ENCODE measurements at places on chromosomes 12 and 14. TPM values are rescaled to one million over a fixed set of nuclear protein-coding genes. Genes with fewer than 3 reads are reported as not detected.
A peak's percentile ranks its signal among the peaks of the same experiment; 100 is the strongest.

GRCh38 chr12:128818065-128819022 is 5.4 kb downstream of the SLC15A4 start:
- DNase-seq, result no peak
- peaks cover 80% of the 10 kb centered on the region for H3K4me1 ChIP-seq
- H3K36me3 ChIP-seq, result peaks cover 13% of the 10 kb centered on the region
- H3K27ac ChIP-seq, result peak overlapping the region; percentile 96
- peak overlapping the region; percentile 47 for H3K4me3 ChIP-seq

DNA sequence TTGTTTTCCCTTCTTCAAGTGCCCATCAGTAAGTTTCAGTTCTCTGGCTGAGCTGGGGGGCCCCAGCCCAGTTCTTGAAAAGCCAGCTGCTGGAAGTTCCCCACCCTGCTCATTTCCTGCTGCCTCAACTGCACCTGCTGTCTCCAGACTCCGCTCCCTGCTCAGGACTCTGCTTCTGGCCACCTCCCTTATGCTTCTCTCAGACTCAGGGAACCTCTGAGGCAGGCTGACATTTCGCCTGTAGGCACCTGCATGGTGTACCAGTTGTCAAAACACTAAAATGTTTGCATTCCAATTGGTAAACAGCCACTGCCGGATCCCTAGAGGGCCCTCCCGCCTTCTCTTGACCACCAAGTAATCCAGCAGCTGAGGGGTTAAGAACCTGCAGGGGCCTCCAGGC is 136.5 kb upstream of the VRK1 start:
- H3K4me1 ChIP-seq, result no peaks in the 10 kb centered on the region
- H3K4me3 ChIP-seq, result no peak overlapping the region
- no peak overlapping the region for H3K27ac ChIP-seq
- H3K36me3 ChIP-seq, result no peaks in the 10 kb centered on the region

DNA sequence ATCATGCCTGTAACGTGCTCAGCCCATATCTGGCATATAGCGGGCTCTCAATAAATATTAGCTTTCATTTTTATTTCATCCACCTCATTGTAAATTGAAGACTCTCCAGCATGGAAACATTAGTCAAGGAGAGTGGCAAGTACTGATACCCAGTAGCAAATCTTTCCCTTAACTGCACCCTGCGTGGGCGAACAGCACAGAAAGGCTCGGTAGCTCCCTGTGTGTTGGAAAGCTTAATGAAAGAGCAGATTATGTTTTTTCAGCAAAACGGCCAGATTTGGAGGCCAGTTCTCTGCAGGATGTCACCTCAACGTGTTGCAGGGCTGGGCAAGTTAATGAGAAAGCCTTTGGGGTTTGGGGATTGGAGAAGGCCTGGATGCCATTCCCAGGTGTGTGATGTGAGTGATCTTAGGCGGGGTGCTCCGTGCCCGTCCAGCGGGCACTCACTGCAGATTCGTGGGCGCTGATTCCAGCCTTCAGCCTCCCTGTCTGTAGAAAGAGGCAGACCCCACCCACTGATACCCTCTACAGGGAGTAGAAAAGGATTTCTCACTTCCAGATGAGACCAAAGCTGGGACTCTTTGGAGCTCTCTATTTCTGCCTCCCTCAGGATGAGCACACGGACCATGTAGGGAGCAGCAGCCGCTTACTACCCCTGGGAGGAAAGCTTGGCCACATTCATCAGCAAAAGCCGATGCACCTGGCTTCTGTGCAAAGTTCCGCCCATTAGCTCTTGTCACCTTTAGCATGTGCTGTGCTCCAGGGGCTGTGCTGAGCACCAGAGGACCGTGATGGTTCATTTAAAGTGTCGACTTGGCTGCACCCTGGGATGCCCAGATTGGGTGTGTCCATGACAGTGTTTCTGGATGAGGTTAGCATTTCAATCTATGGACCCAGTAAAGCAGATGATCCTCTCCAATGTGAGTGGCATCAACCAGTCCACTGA is 29.1 kb downstream of the C14orf132 start:
- H3K4me1 ChIP-seq, result peaks cover 7% of the 10 kb centered on the region
- DNase-seq, result peak; percentile 49
- no peak overlapping the region for H3K27ac ChIP-seq

GRCh38 chr12:39623919-39624318 is 4.3 kb upstream of the ABCD2 start:
- H3K36me3 ChIP-seq, result no peaks in the 10 kb centered on the region
- H3K27me3 ChIP-seq, result no peaks in the 10 kb centered on the region
- DNase-seq, result no peak
- peaks cover 4% of the 10 kb centered on the region for H3K4me1 ChIP-seq
- H3K27ac ChIP-seq, result no peak overlapping the region
- H3K4me3 ChIP-seq, result no peak overlapping the region

GRCh38 chr14:47483449-47483848 is 192.0 kb downstream of the MDGA2 start:
- DNase-seq, result no peak
- no peaks in the 10 kb centered on the region for H3K36me3 ChIP-seq
- H3K4me1 ChIP-seq, result no peaks in the 10 kb centered on the region
- H3K4me3 ChIP-seq, result no peak overlapping the region
- H3K27me3 ChIP-seq, result peaks cover 6% of the 10 kb centered on the region

GRCh38 chr12:96183734-96184370 is 10.3 kb upstream of the ELK3 start:
- no peaks in the 10 kb centered on the region for H3K36me3 ChIP-seq
- no peaks in the 10 kb centered on the region for H3K27me3 ChIP-seq
- H3K4me3 ChIP-seq, result no peak overlapping the region
- H3K27ac ChIP-seq, result no peak overlapping the region
- no peaks in the 10 kb centered on the region for H3K4me1 ChIP-seq
- DNase-seq, result no peak

- no peak overlapping the region for H3K27ac ChIP-seq
- H3K4me1 ChIP-seq, result peaks cover 5% of the 10 kb centered on the region
Observed at GRCh38 chr12:132218527-132218875, 74.2 kb downstream of the NOC4L start.

- H3K27me3 ChIP-seq, result no peaks in the 10 kb centered on the region
- H3K4me3 ChIP-seq, result no peak overlapping the region
- DNase-seq, result peak; percentile 59
- no peak overlapping the region for H3K27ac ChIP-seq
Observed at GRCh38 chr12:124564232-124564958, 3.0 kb downstream of the NCOR2 start.

GRCh38 chr14:86153480-86153879 is 623.5 kb downstream of the FLRT2 start:
- DNase-seq, result no peak
- no peaks in the 10 kb centered on the region for H3K4me1 ChIP-seq
- no peaks in the 10 kb centered on the region for H3K27me3 ChIP-seq
- no peak overlapping the region for H3K27ac ChIP-seq
- H3K36me3 ChIP-seq, result no peaks in the 10 kb centered on the region

DNA sequence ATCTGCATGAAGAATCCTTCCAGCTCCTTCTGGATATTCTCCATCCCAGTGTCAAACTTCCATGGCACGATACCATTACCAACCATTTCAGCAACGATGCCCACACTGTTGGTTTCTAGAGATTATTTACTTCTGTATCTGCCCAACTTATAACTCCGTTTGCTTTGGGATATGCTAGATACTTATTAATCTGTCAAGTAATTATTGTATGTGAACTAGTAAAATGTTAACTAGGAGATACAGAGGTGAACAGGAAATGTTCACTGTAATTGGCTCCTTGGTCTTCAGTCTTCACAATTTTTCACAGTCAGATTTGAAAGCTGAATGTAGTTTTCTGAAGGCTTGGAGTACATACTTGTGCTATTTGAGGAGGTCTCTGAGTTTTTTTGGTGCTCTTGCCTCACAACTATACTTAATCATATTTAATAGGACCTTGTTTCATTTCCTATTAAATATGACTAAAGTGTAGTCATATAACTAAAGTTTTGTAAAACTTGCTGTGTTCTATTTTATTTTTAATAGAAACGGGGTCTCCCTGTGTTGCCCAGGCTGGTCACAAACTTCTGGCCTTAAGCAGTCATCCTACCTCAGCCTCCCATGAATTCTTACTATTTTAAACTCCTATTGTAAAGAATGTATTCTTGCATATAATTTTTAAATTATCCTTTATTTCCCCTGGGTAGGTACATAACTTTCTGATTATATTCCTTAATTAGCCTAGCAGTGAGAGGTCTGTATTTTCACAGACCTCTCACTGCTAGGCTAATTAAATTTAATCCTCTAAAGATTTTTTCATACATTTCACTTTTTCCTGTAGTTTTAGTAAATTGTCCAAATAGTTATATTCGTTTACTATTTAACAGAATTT is 79.7 kb downstream of the FGD4 start:
- no peaks in the 10 kb centered on the region for H3K36me3 ChIP-seq
- H3K27ac ChIP-seq, result no peak overlapping the region
- DNase-seq, result no peak

- no peak overlapping the region for H3K27ac ChIP-seq
- peaks cover 25% of the 10 kb centered on the region for H3K4me1 ChIP-seq
- peak overlapping the region; percentile 40 for H3K4me3 ChIP-seq
- H3K27me3 ChIP-seq, result peaks cover 3% of the 10 kb centered on the region
Observed at GRCh38 chr14:104724407-104724980, 465 bp downstream of the ADSS1 start.

- no peak for DNase-seq
- no peak overlapping the region for H3K4me3 ChIP-seq
- no peaks in the 10 kb centered on the region for H3K36me3 ChIP-seq
- peaks cover 52% of the 10 kb centered on the region for H3K4me1 ChIP-seq
Observed at GRCh38 chr12:116864371-116865160, 16.7 kb downstream of the HRK start.

DNA sequence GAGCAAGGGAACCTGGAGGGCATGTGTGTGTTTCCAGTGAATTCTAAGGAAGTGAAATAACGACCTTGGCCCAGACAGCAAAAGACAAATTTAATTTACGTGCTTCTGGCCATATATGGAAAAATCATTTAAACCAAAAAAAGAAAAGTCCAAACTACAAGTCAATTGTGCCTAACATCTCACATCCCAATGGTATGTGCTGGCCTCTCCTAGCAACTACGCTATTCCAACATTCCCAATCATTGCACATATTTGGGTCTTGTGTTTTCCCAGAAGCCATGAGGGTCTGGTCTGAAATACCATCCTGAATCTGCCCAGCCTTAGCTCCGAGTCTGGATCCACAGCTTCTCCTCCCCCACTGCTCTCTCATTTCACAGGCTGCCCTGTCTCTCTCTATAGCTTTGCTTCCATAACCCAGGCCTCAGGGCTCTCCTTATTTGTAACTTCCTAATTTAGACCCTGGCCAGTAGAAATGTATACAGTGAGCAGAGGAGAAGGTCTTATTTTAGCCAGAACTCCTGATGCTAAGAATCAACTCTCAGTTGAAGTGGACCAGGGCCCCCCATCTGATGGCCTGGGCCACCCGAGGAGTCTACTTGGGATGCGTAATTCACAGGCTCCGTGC is 224.6 kb downstream of the ANO2 start:
- H3K4me1 ChIP-seq, result peaks cover 14% of the 10 kb centered on the region
- no peaks in the 10 kb centered on the region for H3K36me3 ChIP-seq
- H3K27ac ChIP-seq, result no peak overlapping the region
- no peak for DNase-seq
- H3K27me3 ChIP-seq, result no peaks in the 10 kb centered on the region

GARIN6 gene
- not detected for total RNA-seq

BLOC1S1 gene
- 78.4 TPM for total RNA-seq

FAIM2 gene
- 1.3 TPM for total RNA-seq

CCDC197 gene
- total RNA-seq, result not detected

CLEC9A gene
- total RNA-seq, result not detected

TAPBPL gene
- total RNA-seq, result 5.2 TPM

RBP5 gene
- total RNA-seq, result not detected

IL31 gene
- not detected for total RNA-seq

ASCL1 gene
- total RNA-seq, result not detected

TSPAN19 gene
- total RNA-seq, result not detected
